ENCODE measurements at places on chromosomes 7 and 10. TPM values are rescaled to one million over a fixed set of nuclear protein-coding genes. Genes with fewer than 3 reads are reported as not detected.

DNA sequence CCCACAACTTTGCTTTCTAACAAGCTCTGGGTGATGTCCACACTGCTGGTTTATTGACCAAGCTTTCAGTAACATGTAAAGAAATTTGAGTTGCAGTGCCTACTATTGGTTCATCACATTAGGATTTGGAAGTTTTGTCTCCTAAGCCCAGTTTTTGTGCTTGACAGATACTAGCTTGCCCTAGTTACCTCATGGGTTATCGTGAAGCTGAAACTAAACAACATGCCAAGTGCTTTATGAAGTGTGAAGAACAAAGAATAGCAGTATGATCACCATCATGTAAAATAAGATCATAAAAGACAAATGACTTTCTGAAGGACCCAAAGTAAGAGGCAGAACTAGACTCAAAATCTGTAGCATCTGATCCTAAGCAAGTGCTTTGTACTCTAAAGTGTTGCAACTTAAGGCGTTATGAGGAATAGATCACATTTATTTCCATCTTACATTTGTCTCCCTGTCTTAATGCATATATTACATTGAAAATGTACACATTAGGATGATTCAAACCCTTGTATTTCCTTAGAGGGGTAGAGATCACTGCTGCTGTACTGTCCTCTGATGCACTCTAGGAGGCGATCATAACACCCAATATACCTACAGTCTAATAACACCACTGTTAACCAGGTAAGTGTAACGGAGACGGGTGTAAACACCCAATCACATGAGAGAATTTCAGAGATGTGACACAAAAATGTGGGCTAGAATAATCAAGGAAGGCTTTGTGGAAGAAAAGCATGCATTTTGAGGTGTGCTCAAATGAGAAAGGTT, 71.3 kb downstream of the NRCAM start:
- no peaks in the 10 kb centered on the region for H3K4me1 ChIP-seq
- no peak overlapping the region for H3K4me3 ChIP-seq
- H3K27ac ChIP-seq: no peak overlapping the region

- no peak overlapping the region for H3K4me3 ChIP-seq
- no peaks in the 10 kb centered on the region for H3K27me3 ChIP-seq
- peaks cover 13% of the 10 kb centered on the region for H3K4me1 ChIP-seq
Observed at GRCh38 chr7:150856303-150857275, 4.3 kb downstream of the AOC1 start.

The ENKUR gene
- total RNA-seq: 1.1 TPM

The ADAP1 gene
- total RNA-seq: 360 TPM

DNA sequence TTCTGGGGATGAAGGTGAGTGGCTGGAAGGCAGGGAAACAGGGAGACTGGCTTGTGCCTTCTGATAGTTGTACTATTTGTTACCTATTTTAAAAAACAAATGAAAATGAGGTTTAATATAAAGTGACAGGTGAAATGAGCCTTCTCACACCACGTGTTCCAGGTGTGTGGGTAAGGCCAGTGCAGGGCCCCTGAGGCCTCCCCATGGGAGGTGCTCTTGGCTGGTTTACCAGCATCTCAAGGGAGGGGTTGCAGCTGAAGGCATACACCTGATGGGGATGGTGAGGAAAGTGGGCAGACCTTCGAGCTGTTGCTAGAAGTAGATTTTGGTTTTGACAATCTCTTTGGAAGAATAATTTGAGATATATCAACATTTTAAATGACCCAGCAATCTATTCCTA, 103.6 kb downstream of the ARHGAP22 start:
- H3K4me3 ChIP-seq: no peak overlapping the region
- no peak for DNase-seq
- H3K36me3 ChIP-seq: no peaks in the 10 kb centered on the region
- H3K27me3 ChIP-seq: no peaks in the 10 kb centered on the region
- H3K27ac ChIP-seq: no peak overlapping the region
- peaks cover 3% of the 10 kb centered on the region for H3K4me1 ChIP-seq

DNA sequence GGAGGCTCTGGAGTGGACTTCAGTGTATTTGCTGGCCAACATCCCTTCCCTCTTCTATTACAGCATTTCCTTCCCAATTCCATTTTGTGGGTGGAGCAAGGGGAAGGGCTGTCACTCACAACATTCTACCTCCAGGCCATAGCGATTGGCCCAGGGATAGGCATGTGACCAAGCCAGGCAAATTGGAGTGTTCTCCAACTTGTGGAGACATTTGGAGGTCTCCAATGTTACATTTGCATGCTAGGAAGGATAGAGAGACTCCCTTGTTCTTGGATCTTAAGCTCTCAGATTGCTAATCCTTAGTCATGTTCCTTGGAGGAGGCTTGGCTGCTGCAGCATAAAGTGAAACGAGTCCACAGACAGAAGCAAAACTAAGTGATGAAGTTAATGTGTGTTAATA, 95.6 kb upstream of the KIF5B start:
- no peak for DNase-seq

The PKD2L1 gene
- not detected for total RNA-seq

The CDC123 gene
- 47.8 TPM for total RNA-seq

The NYAP1 gene
- not detected for total RNA-seq

The PROSER2 gene
- total RNA-seq: 7.6 TPM

The GJD4 gene
- not detected for total RNA-seq

DNA sequence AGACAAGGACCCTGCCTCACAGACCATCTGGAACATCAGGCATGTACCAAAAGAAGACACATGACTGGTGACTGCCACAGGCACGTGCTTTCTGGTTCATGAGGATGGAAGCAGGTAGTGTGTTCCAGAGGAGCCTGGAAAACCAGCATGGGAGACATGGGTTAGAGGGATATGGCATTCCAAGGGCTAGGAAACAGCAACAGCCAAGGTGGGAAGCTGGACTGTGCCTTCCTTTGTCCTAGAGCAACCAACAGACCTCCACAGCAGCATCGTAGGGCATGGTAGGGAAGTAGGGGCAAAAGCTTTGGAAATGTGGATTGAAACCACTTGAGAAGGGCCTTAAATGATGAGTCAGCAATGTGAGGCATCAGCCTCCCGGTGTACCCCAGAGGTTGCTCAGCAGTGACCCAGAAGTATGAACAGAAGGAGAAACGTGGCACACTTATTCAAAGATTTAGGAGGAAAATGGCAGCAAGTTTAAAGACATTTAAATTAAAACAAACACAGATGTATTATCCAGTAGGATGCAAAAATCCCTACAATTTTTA, 51.0 kb downstream of the PRLHR start:
- H3K27me3 ChIP-seq: peaks cover 28% of the 10 kb centered on the region
- no peak overlapping the region for H3K27ac ChIP-seq
- no peaks in the 10 kb centered on the region for H3K36me3 ChIP-seq

The EEPD1 gene
- 18.2 TPM for total RNA-seq

- no peaks in the 10 kb centered on the region for H3K36me3 ChIP-seq
- H3K27ac ChIP-seq: no peak overlapping the region
- H3K4me3 ChIP-seq: no peak overlapping the region
Observed at GRCh38 chr10:1809139-1809741, 71.9 kb upstream of the ADARB2 start.

The PTF1A gene
- not detected for total RNA-seq

DNA sequence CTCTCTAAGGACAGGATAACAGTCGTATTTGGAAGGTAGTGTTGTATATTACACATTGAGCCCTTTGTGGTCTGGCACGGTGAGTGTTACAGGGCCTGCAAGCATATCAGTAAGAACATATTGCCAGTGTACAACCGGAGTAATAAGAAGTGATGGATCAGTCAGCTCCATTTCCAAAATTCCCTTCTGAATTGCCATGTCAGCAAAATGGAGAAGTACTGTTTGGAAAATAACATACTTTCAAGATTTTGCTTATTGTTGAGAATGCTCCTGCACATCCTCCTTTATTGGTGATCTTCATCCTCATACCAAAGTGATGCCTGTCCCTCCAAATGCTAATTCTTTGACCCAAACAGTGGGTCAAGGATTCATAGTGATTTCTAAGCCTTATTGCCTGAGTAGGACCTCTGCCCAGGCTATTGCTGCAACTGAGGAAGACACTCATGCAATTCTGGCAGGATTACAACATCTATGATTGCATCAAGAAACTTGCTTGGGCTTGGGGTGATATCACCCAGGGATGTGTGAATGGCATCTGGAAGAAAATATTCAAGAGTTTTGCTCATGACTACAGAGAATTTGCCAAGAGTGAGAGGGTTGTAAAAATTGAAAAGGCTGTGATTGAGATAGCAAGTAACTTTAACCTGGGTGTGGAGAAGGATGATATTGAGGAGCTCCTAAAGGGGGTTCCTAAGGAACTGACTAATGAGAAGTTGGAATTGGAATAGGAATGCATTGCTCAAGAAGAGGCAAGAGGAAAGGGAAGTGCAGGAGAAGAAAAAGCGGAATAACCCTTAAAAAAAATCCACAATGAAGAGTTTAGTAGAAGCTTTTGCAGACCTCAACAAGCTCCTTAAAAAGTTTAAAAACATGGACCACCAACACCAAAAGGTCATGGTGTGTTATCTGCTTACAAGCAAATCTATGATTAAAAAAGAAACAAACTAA, 452.2 kb upstream of the SORCS1 start:
- H3K36me3 ChIP-seq: no peaks in the 10 kb centered on the region
- H3K4me1 ChIP-seq: no peaks in the 10 kb centered on the region
- DNase-seq: no peak
- H3K27me3 ChIP-seq: no peaks in the 10 kb centered on the region
- H3K27ac ChIP-seq: no peak overlapping the region

The SORBS1 gene
- 92.2 TPM for total RNA-seq

DNA sequence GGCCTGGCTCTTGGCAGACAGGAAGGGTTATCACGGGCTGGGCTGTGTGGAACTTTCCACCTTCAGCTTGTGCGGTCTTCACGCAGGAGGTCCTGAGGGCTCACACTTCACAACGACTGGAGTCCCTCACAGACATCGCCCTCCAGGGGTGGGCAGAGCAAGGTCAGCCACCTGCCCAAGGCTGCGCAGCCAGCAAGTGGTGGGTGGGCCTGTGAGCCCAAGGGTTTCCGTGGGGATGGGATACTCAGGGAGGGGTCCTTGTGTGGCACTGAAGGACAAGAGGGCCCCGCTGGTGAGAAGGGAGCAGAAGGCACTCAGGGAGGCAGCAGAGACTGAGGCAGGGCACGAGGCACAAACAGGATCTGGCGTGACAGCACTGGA, 22.0 kb downstream of the PDIA4 start:
- no peak overlapping the region for H3K27ac ChIP-seq
- no peak overlapping the region for H3K4me3 ChIP-seq
- no peak for DNase-seq
- H3K4me1 ChIP-seq: no peaks in the 10 kb centered on the region
- H3K36me3 ChIP-seq: peaks cover 20% of the 10 kb centered on the region

The BTBD16 gene
- total RNA-seq: not detected

- H3K4me1 ChIP-seq: peaks cover 25% of the 10 kb centered on the region
- DNase-seq: no peak
- H3K36me3 ChIP-seq: no peaks in the 10 kb centered on the region
- no peaks in the 10 kb centered on the region for H3K27me3 ChIP-seq
- no peak overlapping the region for H3K27ac ChIP-seq
- no peak overlapping the region for H3K4me3 ChIP-seq
Observed at GRCh38 chr7:325051-325798, 35.3 kb downstream of the FOXL3 start.

The COL1A2 gene
- 105 TPM for total RNA-seq

DNA sequence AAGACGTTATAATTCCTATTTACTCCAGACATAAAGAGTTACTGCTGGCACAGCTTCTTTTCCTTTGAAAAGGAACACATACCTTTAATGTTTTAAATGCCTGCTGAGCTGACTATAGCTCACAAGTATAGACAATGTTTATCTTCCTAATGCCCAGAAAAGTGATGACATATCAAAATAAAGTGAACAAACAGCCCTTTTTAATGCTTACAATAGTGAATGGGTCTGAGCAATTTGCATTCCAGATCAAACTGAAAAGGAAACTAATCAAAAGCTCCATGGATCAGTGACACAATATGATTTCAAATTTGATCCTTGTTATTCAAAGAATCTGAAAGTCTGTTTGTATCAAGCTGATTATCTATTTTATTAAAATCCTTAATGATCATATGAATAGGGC, 233.6 kb upstream of the SEMA3E start:
- H3K36me3 ChIP-seq: no peaks in the 10 kb centered on the region
- H3K27me3 ChIP-seq: no peaks in the 10 kb centered on the region
- no peak overlapping the region for H3K4me3 ChIP-seq
- H3K4me1 ChIP-seq: no peaks in the 10 kb centered on the region

DNA sequence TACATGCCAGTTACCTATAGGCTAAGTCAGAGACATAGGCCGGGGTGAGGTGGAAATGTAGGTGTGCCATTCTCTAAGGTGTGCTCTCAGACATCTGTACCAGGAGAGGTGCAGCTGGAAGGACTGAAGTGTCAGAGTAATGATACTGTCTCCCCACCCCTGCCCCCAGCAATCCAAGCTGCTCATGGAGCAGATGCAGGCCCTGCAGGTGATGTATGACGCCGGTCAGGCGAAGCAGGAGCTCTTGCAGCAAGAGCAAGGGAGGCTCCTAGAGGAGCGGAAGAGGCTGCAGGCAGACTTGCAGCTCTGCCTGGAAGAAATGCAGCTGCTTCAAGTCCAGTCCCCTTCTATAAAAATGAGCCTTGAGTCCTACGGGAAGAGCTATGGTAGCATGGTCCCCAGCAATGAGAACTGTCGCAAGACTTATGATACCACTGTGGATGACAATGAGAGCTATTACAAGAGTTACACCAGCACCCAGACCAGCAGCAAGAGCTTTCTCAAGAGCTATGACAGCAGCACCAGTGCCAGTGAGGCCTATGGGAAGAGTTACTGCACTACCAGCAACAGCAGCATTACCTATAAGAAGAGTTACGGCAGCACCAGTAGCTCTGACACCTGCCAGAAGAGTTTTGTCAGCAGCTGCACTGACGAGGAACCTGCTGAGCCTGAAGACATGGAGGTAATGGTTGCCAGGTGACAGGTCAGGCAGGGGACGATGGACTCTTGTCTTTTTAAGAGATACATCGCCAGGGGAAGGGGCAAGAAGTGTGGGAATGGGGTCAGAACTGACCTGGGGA, 18.4 kb upstream of the FLNC start:
- H3K4me1 ChIP-seq: no peaks in the 10 kb centered on the region
- no peaks in the 10 kb centered on the region for H3K36me3 ChIP-seq
- no peak for DNase-seq
- H3K4me3 ChIP-seq: no peak overlapping the region
- H3K27me3 ChIP-seq: no peaks in the 10 kb centered on the region

The GPER1 gene
- total RNA-seq: 2.2 TPM

DNA sequence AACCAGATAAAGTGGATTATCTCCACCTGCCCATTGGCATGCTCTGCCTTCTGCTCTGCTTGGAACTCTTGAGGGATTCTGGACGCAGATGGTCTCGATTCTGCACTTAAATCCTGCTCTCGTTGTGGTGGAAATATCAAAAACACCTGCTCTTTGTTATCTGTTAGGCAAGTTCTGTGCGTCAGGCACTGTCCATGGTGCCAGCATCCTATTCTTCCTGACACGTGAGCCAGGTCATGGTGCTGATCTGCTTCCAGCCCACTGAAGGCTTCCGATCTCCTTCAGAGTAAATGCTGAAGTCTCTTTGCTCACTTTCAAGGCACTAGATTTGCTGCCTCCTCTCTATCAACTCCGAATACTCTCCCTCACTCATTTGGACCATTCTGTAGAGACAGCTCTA, 505.6 kb downstream of the HTR7 start:
- no peaks in the 10 kb centered on the region for H3K4me1 ChIP-seq
- no peak for DNase-seq
- H3K36me3 ChIP-seq: no peaks in the 10 kb centered on the region
- no peak overlapping the region for H3K4me3 ChIP-seq

GRCh38 chr7:142112086-142112485, 568 bp downstream of the MGAM2 start:
- no peak overlapping the region for H3K4me3 ChIP-seq
- H3K27me3 ChIP-seq: no peaks in the 10 kb centered on the region
- peaks cover 10% of the 10 kb centered on the region for H3K4me1 ChIP-seq
- H3K36me3 ChIP-seq: no peaks in the 10 kb centered on the region
- DNase-seq: no peak
- H3K27ac ChIP-seq: no peak overlapping the region

- H3K27ac ChIP-seq: no peak overlapping the region
- H3K27me3 ChIP-seq: no peaks in the 10 kb centered on the region
- H3K4me3 ChIP-seq: no peak overlapping the region
- DNase-seq: no peak
Observed at GRCh38 chr10:76880931-76881330, 756.7 kb downstream of the KCNMA1 start.
